ENCODE measurements at places on chromosomes 7 and 10.

DNA sequence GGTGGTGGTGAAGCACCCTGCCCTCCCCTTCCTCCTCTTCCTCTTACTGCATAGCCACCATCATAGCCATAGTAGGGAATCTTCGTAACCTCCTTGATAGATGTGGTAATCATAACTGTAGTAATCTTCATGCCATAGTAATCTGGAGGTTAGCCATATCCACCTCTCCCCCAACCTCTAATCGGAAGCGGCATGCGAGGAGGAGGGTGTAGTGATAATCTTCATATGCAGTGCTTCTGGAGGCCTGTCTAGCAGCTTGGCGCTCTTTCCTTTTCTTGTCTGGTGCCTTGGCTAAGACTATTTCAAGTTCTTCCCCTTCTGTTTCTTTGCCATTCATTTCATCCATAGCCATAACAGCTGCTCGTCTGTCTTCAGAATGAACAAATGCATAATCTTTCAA lies 90.9 kb downstream of the MLLT10 start:
- no peak for DNase-seq

DNA sequence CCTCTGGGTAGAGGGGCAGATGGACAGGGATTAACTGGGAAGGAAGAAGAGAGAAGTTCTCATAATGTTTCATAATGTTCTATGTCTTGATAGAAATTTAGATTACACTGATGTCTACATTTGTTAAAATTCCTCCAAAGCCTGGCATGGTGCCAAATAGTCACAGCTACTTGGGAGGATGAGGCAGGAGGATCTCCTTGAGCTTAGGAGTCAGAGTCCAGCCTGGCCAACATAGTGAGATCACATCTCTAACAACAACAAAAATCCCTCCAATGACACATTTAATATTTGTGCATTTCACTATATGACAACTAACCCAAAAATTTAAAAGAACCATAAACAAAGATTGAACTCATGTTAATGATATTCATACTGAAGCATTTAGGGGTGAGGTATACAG lies 33.0 kb upstream of the PPP1R3C start:
- peak; percentile 47 for DNase-seq

DNA sequence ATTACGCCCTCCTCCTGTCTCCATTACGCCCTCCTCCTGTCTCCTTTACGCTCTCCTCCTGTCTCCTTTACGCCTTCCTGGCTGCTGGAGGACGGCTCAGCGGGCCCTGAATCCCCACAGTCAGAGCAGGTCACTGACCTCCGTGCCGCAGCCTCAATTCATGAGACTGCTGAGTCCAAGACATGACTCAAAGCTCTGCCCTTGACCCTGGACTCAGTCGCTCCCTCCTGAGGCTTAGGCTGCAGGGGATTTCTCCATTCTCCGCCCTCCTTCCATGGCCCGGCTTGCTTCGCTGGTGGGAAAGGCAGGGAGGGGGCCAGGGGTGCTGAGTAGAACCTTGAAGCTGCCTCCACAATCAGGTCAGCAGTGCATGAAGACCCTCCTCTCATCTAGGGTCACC lies 21.0 kb upstream of the FOXL3 start:
- DNase-seq = no peak

DNA sequence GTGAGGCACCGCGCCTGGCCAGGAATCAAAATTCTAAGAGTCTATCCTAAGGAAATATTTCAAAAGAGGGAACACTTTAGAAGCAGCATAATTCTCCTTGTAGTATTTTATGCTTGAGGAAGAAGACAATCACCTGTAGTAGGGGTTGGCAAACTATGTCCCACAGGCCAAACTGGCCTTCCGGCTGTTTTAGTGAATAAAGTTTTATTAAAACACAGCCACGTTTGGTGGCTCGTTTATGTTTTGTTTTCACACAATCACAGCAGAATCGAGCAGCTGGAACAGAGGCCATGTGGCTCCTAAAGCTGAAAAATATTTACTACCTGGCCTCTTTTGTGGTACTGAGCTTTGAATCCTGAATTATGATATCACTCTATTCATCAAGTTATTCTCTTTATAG lies 131.7 kb upstream of the TNS3 start:
- DNase-seq = no peak

- peak; percentile 8 for DNase-seq
Observed at GRCh38 chr7:91784469-91784868, 96.0 kb downstream of the MTERF1 start.

DNA sequence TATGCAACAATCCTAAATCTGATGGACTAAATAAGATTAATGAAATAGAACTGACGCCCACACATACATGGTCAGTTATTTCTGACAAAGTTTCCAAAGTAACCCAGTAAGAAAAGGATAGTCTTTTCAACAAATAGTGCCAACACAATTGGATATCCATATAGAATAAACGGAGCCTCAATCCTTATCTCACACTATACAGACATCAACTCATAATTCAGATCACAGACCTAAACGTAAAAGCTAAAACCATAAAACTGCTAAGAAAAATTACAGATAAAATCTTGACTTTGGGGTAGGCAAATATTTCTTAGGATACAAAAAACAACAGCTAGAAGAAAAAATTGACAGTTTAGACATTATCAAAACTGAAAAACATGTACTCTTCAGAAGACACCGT lies 8.5 kb downstream of the CACUL1 start:
- no peak for DNase-seq

DNA sequence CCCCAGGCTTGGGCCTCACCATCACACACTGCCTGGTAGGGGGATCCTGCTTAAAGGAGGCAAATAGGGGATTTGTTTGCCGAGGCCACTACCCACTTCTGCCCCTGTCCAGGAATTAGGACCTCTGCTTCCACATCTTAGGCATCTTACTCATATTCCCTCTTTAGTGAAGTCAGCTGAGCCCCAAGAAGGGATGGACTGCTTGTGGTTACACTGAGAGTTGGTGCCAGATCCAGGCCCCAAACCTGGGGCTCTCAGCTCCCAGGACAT lies 1.6 kb upstream of the GPRIN2 start:
- DNase-seq = no peak

DNA sequence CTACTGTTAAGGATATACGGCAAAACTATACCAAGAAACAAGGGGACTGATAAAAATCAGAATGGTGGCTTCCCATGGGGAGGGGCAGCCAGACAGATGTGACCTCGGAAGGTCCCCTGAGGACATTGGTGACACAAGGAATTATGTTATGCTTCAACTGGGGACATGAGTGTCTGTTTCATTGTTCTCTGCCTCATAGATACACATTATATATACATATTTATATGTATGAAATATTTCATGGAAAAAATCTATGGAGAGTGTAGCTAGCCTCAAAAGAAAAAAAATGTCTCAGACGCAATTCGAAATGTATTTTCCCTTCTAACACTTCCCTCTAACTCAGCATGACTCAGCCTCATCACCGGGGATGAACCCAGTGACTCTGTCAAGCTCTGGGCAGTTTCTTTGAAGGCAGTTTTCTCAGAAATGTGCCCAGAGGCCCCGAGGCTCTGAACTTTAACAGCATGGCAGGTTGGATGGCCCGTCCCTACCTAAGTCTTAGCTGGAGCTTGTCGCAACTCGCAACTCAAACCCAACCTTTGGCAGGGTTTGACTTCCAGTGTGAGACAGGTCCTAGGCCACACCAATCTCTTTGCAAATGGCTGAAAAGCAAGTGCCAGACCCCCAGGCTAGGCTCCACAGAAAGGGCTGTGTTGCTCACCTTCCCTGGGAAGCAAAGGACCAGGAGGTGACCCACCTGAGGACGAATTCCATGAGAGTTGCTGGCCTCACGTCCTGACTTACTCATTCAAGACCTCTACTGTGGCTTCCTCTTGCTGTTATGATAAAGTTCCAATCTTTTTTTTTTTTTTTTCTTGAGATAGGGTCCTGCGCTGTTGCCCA lies 86.9 kb downstream of the CARD11 start:
- peak; percentile 39 for DNase-seq

DNA sequence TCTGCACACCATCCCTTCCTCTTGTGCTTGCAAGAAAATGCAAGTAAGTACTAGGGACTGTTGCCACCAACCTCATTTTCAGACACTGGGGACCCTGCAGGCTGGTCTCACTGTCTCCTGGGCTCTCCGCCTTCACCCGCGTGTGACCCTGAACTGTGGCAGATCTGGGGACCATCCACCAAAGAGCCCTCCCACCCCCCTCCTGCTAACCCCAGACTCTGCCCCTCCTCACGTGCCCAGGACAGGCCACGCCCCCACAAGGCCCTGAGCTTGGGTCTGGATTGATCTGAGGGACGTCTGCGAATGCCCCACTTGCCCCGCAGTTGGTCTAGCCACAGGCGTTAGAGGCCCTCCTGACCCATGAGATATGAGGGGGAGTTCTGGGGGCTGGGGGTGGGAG lies 8.1 kb downstream of the CNPY1 start:
- DNase-seq = no peak

DNA sequence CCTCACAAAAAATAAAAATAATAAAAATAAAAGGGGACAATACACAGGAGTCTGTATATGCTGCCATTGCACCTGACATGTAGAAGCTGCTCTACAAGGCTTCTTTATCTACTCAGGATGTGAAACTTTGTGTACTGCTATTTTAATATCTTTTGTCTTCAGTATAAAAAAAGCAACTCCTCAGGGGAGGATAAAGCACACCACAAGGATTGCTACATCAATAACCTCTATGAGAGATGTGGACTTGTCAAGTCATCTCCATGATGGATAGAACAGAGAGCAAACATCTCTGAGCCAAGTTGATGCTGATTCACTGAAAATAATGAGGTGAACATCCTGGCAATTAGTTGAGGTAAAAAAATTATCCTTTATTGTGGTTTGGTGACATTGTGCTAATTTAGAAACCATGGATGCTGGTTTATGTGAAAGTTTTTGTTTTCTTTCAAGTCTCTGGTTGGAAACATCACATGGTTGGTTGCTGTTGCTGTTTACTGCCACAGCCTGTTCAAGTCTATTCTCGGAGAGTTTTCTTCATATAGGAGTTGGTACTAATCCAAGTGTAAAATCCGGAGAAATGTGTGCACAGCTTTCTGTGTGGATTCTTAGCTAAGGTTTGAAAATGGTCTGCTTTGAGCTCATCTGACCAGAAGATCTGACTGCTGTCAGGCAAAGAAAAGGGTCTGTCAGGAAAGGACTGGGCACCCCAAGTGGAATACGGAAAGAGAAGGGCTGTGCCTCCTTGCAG lies 1.5 kb upstream of the HECW1 start:
- DNase-seq = no peak

- DNase-seq = no peak
Observed at GRCh38 chr10:132551093-132551807, 13.7 kb downstream of the INPP5A start.

DNA sequence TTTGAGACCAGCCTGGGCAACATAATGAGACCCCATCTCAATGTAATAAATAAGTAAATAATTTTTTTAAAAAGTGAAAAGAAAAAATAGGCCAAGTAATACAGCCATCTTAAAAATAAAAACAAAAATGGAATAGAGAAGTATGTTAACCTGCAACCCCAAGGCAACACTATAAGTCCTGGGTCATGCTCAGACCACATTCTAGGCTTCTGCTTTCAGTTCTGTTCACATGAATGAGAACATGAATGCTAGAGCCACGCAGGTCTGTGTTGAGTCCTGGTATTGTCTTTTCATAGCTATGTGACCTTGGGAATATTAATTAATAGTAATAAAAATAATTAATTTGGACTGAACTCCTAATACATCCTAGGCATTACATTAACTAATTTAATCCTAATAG lies 284.0 kb downstream of the AUTS2 start:
- no peak for DNase-seq

- DNase-seq = peak; percentile 58
Observed at GRCh38 chr10:13956826-13957225, 370.1 kb downstream of the PRPF18 start.

- no peak for DNase-seq
Observed at GRCh38 chr10:28853195-28853594, 175.9 kb downstream of the BAMBI start.

GRCh38 chr10:129961157-129961701 lies 2.8 kb downstream of the EBF3 start:
- DNase-seq = no peak

DNA sequence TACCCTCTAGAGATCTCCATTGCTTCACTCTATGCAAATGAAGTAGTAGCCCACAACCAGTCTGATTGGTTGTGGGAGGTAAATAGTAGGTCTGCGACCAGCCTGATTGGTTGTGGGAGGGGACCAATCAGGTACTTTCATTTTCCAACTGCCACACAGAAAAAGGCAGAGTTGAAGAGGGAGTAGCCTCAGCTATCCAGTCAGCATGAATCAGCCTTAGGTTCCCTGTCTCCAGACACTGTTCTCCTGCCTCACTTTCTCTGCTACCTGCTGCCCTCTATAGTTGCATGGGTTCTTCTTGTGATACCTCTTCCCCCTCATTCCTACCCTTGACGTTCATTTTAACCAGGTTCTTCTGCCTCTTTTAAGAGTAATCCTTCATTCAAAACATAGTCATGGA lies 114.5 kb upstream of the LYZL1 start:
- DNase-seq = no peak

GRCh38 chr10:130960531-130960930 lies 351.0 kb downstream of the TCERG1L start:
- no peak for DNase-seq

DNA sequence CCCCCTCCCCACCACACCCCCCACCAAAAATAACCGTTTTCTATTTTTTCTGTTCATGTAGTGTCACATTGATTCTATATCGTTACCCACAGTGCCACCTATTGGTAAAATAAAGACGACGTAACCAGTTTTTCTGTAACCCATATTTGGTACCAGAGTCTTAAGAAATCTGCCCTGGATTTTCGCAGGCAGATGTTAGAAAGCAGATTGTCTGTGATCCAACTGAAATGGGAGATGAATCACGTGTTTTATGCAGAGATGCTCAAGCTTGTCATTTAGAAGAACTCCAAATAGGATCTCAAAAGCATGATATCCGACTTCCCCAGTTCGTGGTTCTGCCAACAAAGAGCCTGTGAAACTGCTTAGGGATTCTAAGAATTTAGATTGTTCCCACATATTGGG lies 261.1 kb upstream of the CSTF2T start:
- peak; percentile 33 for DNase-seq

GRCh38 chr10:70528741-70529362 lies 50.3 kb downstream of the PALD1 start:
- no peak for DNase-seq

GRCh38 chr10:58930500-58930899 lies 245.9 kb upstream of the PHYHIPL start:
- DNase-seq = no peak

DNA sequence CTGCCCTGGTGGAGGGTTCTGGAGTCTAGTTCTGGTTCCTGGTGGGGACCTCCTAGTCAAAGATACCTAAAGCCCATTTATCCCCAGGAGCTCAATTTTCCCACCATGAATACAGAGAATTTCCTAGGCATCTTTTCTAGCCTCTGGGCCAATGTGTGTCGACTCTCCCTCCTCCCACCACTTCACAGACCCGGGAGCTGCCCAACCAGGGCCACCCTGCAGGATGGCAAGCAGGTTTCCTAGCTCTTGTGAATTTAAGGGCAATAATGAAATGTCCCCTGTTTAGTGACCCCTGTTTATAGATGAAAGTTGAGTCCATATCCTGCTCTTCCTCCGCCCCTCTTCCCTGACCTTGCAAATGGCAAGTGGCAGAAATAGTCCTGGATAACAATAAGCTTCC lies 9.4 kb downstream of the DLX5 start:
- DNase-seq = no peak
